ENCODE measurements at places on chromosomes 2 and 18. TPM values are rescaled to one million over a fixed set of nuclear protein-coding genes. Genes with fewer than 3 reads are reported as not detected.

CD207 gene
- 1.9 TPM for polyA plus RNA-seq

IGFBP2 gene
- 242 TPM for polyA plus RNA-seq

MAIP1 gene
- 21.2 TPM for polyA plus RNA-seq

DAW1 gene
- 0.79 TPM for polyA plus RNA-seq

TRIM43 gene
- polyA plus RNA-seq = not detected

CNTNAP5 gene
- polyA plus RNA-seq = 2.2 TPM

ACTR3 gene
- 148 TPM for polyA plus RNA-seq

PAX8 gene
- 2.1 TPM for polyA plus RNA-seq

STAT4 gene
- 3.7 TPM for polyA plus RNA-seq

RETSAT gene
- polyA plus RNA-seq = 56.8 TPM

VWC2L gene
- polyA plus RNA-seq = 0.03 TPM

EPAS1 gene
- polyA plus RNA-seq = 30.7 TPM

CXCR4 gene
- polyA plus RNA-seq = 17.8 TPM

TSPYL6 gene
- 0.06 TPM for polyA plus RNA-seq

HOXD11 gene
- polyA plus RNA-seq = not detected

RMDN2 gene
- 23.9 TPM for polyA plus RNA-seq

GRHL1 gene
- 3.0 TPM for polyA plus RNA-seq

NMUR1 gene
- 1.8 TPM for polyA plus RNA-seq

GPR35 gene
- 118 TPM for polyA plus RNA-seq

DCC gene
- polyA plus RNA-seq = 0.58 TPM

SLC9A2 gene
- polyA plus RNA-seq = 2.1 TPM
